ENCODE measurements at places on chromosomes 1 and 21.

GRCh38 chr21:40270047-40270446 is 402.8 kb downstream of the PCP4 start:
- DNase-seq: no peak

GRCh38 chr1:10663678-10664035 is 132.8 kb downstream of the CASZ1 start:
- no peak for DNase-seq

DNA sequence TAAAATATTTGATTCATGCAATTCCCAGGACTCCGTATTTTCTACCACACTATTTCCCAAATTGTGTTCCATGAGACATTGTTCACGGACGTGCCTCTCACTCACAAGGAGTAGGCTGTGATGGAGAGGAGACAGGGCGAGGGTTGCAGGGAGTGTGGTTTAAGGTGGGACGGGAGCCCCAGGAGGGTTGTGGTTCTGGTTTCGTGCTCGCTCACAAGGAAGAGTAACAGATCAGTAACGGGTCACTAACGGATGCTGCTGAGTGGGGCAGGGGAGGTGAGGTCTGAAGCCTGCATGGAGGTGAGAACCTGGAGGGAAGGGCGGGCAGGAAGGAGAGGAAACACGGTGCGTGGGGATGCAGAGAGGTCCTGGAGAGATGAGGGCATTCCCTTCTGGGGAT is 28.8 kb downstream of the TFF3 start:
- no peak for DNase-seq

DNA sequence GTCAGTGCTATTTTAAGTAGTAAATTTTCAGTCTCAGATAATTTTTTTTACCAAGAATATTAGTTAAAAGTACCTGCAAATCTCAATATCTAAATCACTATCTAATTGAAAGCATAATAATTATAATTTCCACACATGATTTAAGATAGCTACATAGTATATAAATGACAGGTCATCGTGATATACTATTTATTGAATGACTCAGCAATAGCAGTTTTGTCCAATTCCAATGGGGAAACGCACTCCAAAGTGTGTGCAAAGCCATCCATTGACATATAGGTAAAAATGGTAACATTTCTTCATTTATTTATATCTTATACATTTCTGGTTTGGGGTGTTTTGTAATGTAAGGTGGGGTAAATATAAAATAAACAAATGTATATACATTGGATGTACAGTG is 19.5 kb downstream of the ADGRL4 start:
- DNase-seq: no peak

DNA sequence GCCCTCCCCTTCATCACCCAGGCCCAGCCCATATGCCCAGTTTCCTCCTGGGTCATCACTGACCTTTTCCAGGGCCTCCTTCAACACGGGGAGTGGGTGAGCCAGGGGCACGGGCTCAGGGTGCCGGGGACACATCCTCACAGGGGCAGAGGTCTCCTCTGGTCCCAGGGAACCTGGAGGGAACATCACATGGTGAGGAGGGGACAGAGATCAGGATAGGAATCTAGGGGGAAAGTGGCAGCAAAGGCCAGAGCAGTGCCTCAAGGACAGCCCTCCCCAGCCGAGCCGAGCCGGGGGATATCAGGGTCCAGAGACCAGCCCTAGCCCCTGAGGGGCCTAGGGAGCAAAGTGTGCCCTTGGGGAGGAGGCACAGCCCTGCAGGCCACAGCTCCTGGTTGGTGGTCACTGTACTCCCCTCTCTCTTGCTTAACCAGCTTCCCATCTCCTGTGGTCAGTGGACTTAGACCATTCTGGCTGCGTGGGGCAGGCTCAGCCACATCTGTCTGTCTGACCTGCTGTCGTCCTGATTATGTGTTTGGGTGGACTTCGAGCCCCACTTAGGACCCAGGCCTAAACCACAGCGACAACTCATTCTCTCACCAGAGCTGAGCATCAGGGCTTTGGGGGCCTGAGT is 9.5 kb downstream of the LACTBL1 start:
- no peak for DNase-seq

DNA sequence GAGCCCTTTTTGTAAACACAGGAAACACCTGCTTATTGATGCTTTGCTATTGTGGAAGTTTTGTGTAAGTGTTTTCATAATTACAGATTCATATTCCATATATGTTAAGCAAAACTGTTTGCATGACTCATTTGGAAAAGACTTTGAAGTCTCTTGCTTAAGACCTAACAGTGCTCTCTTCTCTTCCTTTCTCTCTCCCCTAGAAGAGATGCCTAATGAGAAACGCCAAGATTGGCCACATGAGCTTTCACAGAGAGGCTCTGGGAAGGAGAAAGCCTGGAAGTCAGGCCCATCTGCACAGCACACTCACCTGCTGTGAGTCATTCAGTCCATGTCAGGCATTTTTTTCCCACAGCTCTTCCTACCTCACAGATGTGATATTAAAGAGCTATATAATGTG is 101.6 kb upstream of the PALMD start:
- peak; percentile 69 for DNase-seq

DNA sequence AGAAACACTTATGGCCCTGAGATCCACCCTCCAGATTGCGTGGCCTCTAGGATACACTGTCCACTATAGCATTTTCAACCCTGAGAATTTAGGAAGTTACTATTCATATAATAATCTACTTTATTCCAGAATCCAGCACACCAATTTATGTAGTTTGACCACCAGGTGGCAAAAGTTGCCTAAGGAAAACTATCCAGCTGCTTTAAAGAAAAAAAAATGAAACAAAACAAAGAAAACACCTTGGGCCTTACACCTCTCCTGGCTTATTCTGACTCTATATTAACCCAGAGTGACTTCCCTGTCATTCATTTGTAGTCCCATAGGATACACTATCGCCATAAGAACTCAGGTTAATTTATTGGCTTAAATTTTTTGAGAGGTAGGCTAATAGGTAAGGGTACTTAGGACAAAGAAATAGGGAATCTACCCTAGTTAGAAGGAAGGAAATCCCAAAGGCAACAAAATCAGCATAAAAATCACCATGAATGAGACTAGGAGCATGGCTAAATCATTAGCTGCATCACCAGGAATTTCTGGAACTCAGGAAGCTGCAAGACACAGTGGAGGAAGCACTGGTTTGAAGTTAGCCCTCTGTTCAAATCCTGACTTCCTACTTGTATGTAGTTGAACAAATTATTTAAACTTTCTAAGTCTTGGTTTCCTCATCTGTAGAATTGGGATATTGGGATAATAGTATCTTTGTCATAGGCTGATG is 107.5 kb downstream of the SPAG17 start:
- DNase-seq: peak; percentile 10

GRCh38 chr1:234842726-234843641 is 233.0 kb upstream of the IRF2BP2 start:
- DNase-seq: no peak

DNA sequence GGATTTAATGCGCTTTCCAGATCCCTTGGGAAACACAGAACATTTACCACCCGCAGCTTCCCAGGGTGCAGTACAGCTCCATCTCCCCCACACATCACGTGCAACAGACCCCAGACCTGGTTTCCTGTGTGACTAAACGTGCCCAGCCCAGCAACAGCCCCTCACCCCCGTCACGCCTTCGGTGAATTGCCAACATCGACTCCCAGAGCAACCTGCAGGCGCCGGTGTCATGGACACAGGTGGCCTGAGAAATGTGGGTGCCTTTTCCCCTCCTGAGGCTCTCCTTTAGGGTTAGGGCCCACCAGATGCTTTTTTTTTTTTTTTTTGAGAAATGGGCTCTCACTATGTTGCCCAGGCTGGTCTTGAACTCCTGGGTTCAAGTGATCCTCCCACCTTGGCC is 24.2 kb upstream of the SUMO3 start:
- DNase-seq: no peak

- no peak for DNase-seq
These were observed 2.7 kb upstream of the SLC5A9 start for GRCh38 chr1:48219803-48220202.

GRCh38 chr1:15151377-15151806 is 2.2 kb upstream of the TMEM51 start:
- no peak for DNase-seq

DNA sequence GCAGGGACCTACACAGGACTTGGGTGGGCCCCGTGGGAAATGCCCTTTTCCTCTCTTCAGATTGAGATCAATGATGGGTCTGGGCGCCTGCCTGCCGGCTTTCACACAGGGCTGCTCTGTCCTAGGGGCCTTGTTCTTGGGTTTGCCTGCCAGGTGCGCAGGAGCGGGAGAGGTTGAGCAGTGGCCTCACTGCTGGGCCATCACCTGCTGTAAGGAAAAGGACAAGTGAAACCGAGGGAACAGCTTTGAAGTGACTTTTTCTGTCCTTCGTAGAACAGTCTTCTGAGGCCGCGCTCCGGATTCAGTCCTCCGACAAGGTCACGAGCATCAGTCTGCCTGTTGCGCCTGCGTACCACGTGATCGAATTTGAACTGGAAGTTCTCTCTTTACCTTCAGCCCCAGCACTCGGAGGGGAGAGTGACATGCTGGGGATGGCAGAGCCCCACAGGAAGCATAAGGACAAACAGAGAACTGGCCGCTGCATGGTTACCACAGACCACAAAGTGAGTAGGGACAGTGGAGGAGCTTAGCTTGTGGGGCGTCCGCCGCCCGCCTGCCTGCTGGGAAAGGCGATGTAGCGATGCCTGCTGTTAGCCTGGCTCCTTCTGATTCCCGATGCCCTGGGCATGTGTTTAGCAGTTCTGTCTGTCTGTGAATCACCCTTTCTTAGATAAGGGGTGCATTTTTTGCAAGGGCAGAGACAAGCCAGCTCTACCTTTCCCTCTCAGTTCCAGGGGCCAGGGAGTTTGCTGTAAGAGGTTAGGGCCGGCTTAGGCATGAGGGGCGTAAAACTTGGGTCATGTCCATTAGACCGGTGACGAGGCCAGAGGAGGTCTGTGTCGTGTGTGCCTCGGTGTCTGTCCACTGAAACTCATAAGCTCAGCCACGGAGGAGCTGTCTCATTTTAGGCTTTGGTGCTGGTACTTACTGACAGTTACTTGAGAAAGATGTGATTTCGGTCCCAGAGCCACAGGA is 19.5 kb upstream of the PWP2 start:
- no peak for DNase-seq

- no peak for DNase-seq
These were observed 30.3 kb upstream of the PPP2R5A start for GRCh38 chr1:212254853-212255363.

DNA sequence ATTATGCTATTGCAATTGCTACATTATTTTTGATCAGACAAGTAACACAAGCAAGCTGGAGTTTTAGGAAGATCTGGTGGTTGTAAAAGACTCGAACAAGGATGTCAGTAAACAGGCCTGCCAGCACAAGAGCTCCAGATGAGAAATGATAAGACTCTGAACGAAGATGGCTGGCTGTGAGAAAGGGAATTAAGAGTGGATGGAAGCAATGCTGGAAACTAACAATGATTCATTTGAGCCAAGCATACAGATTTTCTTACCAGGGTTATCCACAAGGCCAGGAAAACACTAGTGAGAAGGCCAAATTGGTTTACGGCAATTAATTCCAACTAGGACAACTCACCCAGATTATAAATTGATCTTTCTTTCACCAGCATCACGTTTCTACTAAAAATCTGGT is 54.2 kb downstream of the NRIP1 start:
- peak; percentile 37 for DNase-seq

GRCh38 chr1:214670098-214670497 is 67.1 kb downstream of the CENPF start:
- DNase-seq: peak; percentile 9

GRCh38 chr1:12549460-12550349 is 68.3 kb downstream of the DHRS3 start:
- peak; percentile 84 for DNase-seq

- no peak for DNase-seq
These were observed 105.3 kb downstream of the MAST2 start for GRCh38 chr1:45908611-45909140.

GRCh38 chr21:14469641-14470040 is 76.5 kb downstream of the SAMSN1 start:
- no peak for DNase-seq

DNA sequence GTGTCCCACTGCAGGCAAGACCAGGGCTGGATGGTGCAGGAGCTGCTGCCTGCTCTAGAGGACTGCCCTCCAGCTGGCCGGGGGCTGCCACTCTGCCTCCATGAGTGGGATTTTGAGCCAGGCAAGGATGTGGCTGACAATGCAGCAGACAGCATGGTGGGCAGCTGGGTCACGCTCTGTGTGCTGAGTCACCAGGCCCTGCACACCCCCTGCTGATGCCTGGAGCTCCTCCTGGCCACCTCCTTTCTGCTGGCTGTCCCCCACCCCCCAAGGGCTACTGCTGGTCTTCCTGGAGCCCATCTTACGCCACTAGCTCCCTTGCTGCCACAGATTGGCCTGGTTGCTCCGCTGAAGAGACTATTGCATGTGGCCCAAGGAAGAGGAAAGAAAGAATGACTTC is 3.9 kb upstream of the ZSCAN20 start:
- DNase-seq: no peak

DNA sequence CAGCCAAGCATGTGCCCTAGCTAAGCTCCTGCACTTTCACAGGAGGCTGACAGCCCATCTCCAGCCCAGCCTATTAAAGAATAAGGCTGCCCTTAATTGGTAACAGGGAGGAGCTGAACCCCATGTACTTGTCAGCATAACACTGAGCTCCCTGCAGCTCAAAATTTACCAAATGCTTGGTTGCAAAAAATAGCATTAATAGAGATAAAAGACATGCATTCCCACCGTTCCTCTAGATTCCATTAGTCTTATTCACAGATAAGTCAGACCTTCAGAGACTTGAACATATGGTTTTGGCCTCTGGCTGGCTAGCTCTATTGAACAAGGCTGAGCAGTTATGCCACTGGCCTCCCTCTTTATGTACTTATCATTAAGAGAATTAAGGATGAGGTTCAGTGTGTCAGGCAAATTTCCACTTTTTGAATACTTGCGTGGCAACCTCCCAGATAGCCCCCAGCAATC is 29.2 kb downstream of the OLFML3 start:
- DNase-seq: peak; percentile 5

DNA sequence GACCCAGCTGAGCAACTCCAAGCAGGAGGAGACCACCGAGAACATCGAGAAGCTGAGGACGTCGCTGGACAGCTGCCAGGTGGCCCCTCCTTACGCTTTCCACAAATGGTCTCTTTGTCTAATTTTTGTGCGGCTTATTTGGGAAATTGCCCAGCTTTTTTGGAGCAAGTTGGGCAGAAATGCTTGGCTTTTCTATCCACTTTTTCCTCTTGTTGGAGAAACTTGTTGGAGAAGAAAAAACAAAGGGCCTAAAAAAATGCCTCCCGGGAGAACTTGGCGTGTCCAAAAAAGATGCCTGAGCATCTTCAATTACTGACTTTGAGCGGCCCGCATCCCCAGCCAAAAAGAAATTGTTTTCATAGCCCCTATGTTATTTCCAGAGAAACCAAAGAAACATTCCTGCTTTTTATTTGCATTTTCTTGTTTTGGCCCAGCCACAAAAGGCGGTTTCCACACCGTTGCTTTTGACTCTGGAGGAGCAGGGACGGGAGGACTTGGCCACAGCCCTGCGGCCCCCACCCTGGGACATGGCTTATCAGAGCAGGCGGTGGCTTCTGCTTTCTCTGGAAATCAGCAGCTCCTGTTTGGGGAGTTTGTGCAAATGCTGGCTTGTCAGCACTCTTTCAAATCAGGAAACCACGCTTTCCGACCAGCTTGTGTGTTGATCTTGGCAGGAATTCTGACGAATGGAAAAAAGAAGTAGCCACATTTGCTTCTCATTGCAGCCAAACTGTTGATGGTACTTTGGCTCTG is 81.2 kb upstream of the EFHD2 start:
- peak; percentile 11 for DNase-seq

Data from HCEC 1CT (cell line).